ENCODE measurements at places on chromosomes 13 and 19.

- no peak for DNase-seq
These were observed 3.6 kb downstream of the SIGLEC11 start for GRCh38 chr19:49957262-49957915.

GRCh38 chr13:98941126-98941525 lies 36.7 kb downstream of the DOCK9 start:
- no peak for DNase-seq

DNA sequence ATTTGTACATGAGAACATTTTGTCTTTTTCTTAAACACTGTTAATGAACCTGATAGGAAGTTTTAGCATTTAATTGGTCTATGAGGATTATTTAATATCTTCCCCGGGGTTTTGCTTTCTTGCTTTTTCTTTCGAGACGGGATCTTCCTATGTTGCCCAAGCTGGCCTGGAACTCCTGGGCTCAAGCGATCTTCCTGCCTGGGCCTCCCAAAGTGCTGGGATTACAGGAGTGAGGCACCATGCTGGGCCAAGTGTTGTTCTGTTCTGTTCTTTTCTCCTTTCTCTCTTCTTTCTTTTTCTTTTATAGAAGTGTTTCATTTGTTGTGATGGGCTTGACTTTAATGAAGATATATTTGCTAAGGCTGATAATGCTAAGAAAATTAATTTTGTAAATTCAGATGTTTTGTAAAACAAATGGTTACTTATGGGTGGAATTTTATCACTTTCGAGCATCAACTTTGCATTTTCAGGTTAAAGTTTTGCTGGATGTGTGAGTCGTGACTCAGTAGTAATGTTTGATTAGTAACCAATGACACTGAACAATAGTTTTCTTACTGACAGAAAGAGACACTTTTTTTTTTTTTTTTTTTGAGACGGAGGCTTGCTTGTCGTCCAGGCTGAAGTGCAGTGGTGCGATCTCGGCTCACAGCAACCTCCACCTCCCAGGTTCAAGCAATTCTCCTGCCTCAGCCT lies 2.2 kb downstream of the PAN3 start:
- no peak for DNase-seq

- DNase-seq: peak; percentile 46
These were observed 2.7 kb upstream of the CCDC97 start for GRCh38 chr19:41307090-41307875.

DNA sequence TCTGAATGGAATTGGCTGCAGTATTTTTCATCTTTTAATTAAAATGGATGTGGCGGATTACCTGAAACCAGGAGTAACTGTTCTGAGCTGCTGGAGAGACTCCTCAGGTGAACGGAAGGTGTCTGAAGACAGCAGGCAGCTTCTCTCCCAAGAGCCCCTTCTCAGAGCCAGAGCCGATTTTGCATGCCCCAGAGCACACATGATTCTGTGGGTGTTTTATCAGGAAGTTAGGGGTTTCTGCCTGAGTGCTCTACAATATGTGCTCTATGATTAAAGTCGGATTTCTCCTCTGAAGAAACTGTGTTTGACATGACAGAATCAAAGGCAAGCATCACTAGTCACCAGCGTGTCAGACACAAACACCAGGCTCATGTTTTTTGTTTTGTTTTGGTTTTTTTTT lies 60.7 kb upstream of the MCF2L start:
- DNase-seq: no peak

- no peak for DNase-seq
These were observed 13.1 kb upstream of the CEACAM16 start for GRCh38 chr19:44685877-44686276.

- no peak for DNase-seq
These were observed 12.2 kb downstream of the MED26 start for GRCh38 chr19:16615808-16616207.

- peak; percentile 46 for DNase-seq
These were observed 3.7 kb downstream of the PRKACA start for GRCh38 chr19:14113762-14114414.

GRCh38 chr19:56252699-56253422 lies 19.7 kb upstream of the EDDM13 start:
- DNase-seq: peak; percentile 87

- peak; percentile 79 for DNase-seq
These were observed 4.7 kb upstream of the PRMT1 start for GRCh38 chr19:49672131-49672919.

- DNase-seq: no peak
These were observed 254.6 kb downstream of the DCLK1 start for GRCh38 chr13:35876601-35877000.

- no peak for DNase-seq
These were observed 483.2 kb upstream of the SLITRK6 start for GRCh38 chr13:86282442-86282841.

DNA sequence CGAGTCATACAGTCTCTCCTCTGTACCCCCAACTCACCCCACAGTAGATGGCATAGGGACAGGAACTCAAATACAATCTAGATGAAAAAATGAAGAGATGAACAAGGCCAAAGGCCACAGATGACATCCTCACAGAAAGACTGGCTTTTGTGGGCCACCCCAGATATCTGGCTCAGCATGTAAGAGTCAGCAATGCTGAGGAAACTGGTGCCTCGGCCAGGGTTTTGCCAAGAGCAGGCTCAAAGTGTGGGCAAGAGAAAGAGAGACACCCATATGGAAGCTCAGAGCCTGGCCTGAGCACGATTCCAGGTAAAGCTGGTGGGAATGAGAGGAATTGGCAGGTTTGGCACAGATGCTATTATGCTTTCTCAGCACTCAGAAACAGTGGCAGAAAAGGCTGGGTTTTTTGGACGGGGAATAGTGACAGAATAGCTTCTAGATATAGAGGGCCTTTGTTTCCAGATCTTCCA lies 460.6 kb downstream of the FOXO1 start:
- peak; percentile 42 for DNase-seq

DNA sequence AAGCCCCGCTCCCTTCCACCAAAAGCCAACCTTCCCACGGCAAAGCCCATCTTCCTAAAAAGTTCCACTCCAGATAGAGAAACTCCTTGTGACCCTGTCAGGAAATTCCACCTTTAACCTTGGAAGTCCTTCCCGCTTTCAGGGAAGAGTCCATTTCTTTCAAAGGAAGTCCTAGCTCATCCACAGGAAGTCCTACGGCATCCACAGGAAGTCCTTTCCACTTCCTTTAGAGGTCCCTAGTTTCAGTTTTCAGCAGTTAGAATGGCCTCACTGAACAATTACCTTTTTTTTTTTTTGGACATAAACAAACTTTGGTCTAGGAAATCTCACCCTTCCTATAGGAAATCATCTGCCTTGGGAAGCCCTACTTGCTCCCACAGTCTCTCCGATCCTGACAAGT lies 31.7 kb downstream of the TRPM4 start:
- DNase-seq: no peak

DNA sequence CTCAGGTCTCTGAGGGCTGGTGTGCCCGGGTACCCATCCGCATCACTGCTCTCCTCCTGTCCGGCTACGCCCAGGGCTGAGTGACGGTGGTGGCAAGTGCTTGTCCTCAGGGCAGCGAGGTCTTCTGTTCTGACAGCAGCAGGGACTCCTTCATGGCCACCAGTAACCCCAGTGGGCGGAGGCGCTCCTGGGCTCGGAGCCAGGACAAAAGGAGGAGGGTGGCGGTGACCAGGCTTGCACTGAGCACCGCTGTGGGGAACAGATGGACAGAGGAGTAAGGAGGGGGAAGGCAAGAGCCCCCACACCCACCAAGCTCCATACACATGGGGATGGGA lies 5.8 kb downstream of the CD320 start:
- peak; percentile 2 for DNase-seq

GRCh38 chr13:73596382-73596781 lies 537.6 kb downstream of the KLF5 start:
- no peak for DNase-seq

DNA sequence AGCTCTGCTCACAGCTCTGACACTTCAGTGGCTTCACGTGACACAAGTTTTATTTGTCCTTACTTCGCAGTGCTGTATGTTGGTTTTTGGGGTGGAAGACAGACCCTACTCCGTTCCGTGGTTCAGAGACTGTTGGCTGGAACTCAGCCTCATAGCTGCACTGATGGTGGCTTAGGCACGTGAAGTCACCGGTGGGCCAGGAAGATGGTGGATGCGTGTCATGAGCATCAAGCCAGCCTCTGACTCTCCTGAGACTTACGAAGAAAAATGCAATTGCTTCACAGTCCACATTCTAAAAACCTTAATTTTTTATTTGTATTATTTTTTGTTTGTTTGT lies 161.4 kb upstream of the SOX1 start:
- no peak for DNase-seq

- DNase-seq: no peak
These were observed 40.5 kb downstream of the RAP2A start for GRCh38 chr13:97474349-97474980.

GRCh38 chr13:44817131-44817671 lies 172.1 kb downstream of the NUFIP1 start:
- DNase-seq: peak; percentile 9

GRCh38 chr19:33946535-33947264 lies 150.0 kb downstream of the KCTD15 start:
- no peak for DNase-seq

DNA sequence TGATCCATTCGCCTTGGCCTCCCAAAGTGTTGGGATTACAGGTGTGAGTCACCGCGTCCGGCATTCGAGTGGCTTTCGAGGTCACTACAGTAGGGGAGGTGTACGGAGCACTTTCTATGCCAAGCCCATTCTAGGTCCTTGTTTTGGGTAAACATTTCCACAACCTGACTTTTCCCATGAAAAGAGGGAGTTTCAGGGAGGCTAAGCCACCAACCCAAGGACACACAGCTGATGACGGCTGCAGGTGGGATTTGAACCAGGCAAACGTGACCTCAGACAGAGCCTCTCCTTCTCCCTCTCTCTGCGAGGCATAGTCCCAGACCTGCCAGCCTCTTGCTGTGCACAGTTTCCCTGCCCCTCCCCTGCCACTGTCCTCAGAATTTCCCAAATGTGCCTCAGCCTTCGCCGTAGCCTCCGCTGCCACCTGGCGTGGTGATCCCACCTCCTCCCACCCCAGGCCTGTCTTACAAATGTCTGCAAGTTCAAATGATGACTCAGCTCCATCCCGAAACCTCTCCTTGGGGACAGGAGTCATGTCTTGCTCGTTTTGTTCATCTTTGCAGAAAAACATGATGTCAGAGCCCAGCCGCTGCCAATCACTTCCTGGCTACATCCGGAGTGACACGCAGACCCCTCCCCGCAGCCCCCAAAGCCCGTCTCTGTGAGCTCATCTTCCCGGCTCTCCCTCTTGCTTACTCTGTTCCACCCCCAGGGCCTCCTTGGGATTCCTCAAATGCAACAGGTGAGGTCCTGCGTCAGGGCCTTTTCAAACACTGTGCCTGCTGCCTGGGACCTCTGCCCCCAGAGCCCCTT lies 6.6 kb upstream of the GADD45B start:
- peak; percentile 83 for DNase-seq

DNA sequence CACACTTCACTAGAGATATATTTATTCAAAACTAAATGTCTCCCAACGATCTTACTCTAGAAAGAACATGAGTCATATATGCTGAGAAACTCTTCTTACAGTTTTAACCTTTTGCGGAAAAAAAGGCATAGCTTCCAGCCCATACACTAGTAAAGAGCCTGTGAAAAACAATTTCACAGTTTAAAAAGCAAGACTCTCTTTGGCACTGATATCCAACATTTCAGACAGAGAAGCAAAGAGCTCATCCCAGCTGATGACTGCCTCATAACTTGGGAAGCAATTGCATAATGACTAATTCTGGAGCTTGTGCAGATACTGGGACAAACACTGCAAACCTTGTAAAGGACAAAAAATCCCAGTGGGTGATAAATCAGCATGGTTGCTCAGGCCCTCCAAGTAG lies 88.0 kb downstream of the ENOX1 start:
- no peak for DNase-seq

DNA sequence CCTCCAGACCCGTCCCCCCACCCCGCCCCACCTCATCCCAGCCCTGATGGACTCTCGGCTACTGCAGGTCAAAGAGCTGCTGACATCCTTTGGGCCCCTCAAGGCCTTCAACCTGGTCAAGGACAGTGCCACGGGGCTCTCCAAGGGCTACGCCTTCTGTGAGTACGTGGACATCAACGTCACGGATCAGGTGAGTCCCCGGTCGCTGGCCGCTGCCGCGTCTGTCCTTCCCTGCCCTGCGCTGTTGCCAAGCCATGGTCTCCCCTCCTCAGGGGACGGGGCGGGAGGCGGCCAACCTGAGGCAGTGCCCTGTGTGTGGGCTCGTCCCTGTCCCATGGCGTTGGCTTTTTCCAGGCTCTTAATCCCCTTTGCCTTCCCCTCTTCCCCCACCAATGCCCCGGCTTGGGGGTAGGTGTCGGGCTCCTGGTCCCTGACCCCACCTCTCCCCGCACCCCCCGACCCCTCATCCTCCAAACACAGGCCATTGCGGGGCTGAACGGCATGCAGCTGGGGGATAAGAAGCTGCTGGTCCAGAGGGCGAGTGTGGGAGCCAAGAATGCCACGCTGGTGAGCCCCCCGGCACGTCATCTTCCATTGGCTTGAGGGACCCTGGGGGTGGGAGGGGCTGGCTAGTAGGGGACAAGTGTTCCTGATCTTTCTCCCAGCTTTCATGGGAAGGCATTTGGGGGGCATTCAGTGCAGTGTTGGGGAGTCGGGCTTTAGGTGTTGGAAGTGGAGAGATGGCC lies 6.2 kb upstream of the EPN1 start:
- no peak for DNase-seq

DNA sequence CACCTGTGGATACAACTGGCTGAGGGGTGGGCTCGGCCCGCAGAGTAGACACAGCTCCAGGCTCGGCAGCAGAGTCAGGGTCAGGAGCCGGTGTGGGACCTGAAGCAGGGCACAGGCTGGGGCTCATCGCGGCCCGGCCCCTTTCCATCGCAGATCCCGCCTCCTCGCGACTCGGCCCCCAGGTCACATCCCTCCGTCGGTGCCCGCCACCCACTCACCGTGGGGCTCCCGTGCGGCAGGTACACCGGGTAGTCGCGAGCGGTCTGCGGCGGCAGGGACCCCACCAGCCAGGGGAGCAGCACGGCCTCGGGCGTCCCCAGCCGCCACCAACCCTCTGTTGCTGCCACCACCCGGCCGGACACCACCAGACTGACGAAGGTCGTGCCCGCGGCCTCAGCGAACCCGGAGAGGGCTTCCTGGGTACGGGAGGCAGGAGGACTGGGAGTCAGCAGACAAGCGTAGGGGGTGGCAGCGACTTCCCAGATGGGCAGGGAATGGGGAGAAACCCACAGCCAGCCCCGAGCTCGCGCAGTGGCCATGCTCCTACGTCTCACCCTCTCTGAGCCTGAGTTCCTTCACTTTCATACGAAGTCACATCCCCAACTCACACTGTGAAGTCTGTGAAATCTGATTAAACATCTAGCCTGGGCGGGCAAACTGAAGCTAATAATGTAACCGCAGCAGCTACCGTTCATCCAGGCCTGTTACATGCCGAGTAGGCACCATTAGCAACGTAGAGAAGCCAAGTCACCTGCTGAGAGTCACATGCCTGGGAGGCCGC lies 3.7 kb downstream of the FUZ start:
- peak; percentile 54 for DNase-seq
